Anterior cingulate cortex (tissue), 58 donors: ENCODE measurements at places on chromosomes 7 and 10.

DNA sequence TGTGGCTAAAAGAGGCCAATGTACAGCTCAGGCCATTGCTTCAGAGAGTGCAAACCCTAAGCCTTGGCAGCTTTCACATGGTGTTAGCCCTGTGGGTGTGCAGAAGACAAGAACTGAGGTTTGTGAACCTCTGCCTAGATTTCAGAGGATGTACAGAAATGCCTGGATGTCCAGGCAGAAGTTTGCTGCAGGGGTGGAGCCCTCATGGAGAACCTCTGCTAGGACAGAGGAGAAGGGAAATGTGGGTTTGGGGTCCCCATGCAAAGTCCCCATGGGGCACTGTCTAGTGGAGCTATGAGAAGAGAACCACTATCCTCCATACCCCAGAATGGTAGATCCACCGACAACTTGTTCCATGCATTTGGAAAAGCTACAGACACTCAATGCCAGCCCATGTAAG, 12.4 kb downstream of the SORCS1 start:
- DNase-seq = no peak

DNA sequence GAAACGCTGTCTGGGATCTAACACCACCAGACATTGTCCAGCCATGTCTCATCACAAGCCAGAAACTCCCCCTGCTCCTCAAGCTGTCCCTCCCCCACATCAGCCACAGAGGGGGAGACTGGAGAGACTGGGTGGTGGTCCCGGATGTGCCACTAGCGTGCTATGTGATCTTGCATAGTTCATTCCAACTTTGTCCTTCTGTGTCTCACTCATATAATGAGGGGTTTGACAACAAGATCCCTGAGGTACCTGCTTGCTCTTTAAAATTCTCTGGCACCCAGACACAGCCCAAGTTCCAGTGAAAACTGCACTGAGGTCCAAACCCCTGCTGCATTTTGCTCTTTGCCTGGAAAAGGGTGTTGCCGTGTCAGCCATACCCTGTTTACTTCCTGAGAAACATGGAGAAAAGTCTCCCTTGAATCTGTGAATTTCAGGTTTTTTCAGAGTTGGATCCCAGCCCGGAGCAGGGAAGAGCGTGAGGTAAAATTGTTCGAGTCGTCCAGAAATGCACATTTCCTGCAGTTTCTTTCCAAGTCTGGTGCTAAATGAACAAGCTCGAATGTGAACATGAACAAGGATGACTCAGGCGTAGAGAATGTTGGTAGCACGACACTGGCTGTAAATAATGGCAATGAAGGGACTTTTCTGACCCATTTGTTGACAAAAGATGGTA, 156.6 kb downstream of the CCDC3 start:
- DNase-seq = no peak

- no peak for DNase-seq
These were observed 103.5 kb downstream of the LSMEM1 start for GRCh38 chr7:112584290-112584689.

- DNase-seq = no peak
These were observed 103.5 kb upstream of the CCDC6 start for GRCh38 chr10:60009710-60010383.

GRCh38 chr7:80057488-80057887, 77.1 kb upstream of the GNAI1 start:
- no peak for DNase-seq

GRCh38 chr10:79285315-79286197, 61.7 kb upstream of the PPIF start:
- DNase-seq = no peak

DNA sequence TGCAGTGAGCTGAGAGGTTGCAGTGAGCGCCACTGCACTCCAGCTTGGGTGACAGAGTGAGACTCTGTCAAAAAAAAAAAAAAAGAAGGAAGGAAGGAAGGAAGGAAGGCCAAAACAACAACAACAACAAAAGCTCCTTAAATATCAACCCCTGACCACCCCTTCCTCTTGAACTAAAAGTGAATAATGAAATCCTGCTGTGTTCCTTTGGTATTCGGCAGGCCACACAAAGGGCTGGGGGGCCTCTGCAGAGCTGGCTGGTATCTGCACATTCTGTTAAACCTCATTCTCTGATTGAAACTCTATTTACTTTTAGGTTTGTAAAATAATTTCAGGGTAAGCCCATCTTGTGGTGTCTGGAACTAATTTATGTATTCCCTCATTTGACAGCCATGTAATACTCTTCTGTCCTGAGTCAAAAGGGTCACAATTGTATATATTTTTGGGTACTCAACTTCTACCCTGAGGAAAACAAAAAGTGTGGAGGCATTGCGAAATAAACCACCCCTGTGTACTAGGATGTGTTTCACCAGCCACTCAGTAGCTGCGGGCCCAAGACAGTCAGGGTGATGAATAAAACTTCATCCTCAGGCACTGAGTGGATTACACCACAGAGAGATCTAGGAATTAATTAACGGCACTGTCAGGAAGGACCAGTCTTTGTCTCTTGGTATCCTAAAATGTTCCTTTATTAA, 446.4 kb upstream of the PFKP start:
- no peak for DNase-seq

- DNase-seq = no peak
These were observed 271.5 kb upstream of the FZD8 start for GRCh38 chr10:35913628-35914027.

DNA sequence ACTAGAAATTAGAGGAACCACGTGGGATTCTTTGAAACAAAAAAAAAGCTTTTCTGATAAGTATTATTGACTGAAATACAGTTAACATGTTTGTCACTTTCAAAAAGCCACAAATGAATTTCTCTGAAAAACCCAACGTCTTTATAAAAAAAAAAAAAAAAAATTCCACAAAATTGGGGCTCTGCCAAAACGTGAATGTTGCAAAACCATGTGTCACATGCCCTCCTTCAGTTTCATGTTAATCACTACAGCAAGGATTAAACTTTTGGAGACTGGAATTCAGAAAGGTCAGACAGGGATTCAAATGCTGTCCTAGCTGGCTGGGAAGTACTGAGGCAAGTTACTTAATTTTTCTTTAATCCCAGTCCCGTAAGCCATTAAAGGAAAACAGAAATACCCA, 278.0 kb upstream of the KLF14 start:
- DNase-seq = no peak

- DNase-seq = no peak
These were observed 456.7 kb downstream of the NRG3 start for GRCh38 chr10:82331716-82332115.

GRCh38 chr7:131250331-131250730, 77.3 kb upstream of the MKLN1 start:
- DNase-seq = no peak

DNA sequence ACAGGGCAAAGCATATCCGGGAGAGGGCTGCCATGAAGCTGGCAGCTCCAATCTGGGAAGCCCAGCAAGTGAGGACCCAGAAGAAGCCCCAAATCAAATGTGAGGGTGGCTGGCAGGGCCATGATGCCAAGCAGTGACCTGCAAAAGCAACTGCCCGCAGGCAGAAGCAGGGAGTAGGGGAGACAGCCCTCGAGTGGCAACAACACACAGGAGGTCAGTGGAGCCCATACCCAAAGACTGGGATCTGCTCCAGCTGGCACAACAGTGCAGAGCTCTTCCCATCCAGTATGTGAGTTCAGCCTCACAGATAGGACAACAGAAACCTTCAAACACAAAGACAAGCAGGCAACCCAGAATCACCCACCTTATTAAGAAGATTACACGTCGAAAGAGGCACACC, 45.0 kb downstream of the GRID1 start:
- DNase-seq = no peak

DNA sequence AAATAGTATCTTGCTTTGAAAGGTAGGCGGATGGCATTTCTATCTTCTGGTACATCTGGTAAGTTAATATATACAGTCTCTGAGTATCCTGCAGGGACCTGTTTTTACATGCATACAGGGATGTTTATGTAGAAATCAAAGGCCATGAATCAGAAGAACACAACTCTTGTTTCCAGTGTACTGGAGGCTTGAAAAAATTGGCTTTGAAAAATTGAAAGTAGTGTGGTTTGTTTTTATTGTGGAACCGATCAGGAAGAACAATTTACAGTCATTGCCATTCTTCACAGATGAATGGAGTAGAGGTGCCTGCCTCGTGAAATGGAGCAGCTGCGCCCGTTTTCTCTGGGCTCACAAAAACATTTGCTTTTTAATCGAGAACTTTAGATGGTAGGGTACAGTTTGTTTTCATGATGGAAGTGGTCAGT, 54.0 kb upstream of the RPA3 start:
- peak; percentile 14 for DNase-seq

- DNase-seq = no peak
These were observed 76.4 kb downstream of the GRK5 start for GRCh38 chr10:119283818-119284217.

DNA sequence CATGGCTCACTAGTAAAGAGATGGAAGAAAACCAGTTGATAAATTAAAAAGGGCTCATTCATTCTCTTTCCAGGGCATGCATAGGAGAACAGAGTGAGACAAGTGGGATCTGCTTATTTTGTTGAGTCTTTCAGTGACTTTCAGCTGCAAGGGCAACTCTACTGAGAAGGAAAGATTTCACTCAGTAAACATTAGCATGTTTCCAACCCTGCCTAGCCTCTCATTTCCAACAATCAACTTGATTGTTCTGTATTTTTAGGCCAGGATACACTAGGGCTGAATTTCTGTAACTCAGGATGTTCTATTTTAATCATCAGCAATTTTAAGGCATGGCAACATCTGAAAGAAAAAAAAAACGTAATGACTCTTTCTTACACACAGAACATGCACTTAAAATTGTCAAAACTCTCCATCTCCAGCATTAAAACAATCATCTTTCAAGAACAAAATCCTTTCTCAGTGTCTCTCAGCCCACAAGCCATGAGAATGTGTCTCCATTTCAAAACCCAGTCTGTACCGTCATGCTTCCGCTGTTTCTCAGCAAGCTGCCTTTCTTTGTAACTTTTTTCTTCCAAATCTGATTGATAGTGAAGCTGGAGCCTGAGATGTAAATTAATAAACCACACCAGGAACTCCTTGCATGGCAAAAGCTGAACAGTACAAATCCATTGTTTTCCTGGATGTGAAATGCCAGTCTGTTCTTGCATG, 147.2 kb upstream of the KLF14 start:
- DNase-seq = no peak

DNA sequence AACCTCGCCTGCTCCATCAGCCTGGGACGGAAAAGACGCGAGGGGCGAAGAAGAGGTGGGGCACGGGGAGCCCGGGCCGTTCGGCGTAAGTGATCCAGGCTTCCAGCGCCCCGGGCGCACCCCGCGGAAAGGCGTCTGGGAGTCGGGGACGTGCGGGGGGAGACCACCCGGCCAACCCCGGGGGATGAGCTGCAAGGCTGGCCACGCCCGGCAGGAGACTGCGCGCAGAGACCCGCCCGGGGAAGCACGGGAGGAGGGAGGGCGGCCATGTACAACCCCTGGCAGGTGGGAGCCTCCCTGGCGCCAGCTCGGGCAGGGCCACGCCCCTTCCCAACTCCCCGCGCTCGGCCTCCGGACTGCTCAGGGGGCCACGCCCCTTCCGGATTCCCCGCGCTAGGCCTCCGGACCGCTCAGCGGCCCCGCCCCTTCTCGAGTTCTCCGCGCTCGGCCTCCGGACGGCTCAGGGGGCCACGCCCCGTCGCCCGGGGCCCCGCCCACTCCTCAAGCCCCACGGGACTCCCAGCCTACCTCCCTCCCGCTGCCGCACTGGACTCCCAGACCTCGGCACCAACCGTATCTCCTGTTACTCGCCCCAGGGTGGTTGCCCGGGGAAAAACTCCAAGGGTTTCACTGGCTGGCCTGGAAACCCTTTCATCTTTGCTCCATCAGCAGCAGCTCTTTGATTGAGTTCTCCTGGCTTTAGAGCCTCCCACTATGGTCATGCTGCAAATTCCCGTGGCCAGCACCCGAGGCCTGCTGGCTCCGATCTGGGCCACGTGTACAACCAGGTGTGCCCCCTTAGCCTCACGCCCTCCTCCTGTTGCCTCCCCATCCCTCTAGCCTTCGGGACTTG, 284.4 kb downstream of the ZEB1 start:
- DNase-seq = peak; percentile 77

DNA sequence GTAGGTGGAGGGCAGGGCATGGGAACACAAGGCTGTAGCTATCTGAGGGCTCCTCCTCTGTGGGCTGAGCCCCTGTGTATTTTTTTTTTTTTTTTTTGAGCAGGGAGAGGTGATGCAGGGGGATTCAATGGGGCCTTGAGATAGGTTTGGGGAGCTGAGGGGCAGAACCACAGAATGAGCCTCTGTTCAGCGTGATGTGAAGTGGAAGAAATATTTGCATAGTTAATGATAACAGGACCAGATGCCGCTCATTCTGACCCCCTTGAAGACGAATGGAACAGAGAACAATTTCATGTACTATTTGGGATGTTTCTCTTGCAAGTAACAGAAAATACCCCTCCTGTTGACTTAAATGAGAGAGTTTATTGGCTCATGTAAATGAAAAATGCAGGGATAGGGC, 69.7 kb upstream of the EMX2 start:
- DNase-seq = no peak

DNA sequence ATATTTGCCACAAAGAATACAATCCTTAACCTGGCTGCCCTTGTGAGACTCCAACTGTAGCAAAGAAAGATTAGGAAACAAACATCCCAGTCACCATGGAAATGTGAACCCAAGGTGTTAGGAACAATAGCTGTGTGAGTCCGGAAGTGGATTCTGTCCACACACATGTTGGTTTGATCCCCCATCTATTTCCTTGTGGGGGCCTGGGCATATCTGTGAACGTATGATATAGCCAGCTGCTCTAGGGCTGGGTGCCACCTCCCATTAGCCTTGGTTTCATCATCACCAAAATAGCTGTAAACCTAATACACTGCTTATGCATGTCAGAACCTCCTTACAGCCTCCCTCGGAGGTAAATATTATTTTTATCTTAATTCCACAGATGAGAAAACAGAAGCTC, 26.4 kb downstream of the GRK5 start:
- no peak for DNase-seq

DNA sequence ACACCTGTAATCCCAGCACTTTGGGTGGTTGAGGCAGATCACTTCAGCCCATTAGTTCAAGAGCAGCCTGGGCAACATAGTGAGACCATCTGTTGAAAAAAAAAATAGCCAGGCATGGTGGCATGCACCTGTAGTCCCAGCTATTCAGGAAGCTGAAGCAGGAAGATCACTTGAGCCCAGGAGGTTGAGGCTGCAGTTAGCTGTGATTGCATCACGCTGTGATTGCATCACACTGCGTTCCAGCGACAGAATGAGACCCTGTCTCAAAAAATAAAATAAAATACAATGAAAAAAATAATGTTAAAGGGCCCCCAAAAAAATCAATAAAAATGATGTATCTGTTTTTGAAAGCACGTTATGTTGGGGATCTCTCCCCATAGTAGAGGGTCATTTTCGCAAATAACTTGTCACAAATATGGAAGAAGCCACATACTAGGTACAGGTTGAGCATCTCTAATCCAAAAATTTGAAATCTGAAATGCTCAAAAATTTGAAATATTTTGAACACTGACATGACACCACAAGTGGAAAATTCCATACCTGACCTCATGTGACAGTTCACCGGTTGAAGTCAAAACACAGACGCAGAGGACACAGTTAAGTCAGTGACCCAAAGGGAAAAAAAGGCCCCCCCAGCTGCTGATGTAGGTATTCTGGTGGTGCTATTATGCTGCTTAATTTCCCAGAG, 9.5 kb downstream of the CISD1 start:
- no peak for DNase-seq

- DNase-seq = no peak
These were observed 148.7 kb downstream of the WDR11 start for GRCh38 chr10:120999868-121000267.

- DNase-seq = no peak
These were observed 1.1 kb downstream of the BAZ1B start for GRCh38 chr7:73520673-73521635.
